NT2/D1 (cell line): ENCODE measurements at places on chromosomes 1 and 21.

DNA sequence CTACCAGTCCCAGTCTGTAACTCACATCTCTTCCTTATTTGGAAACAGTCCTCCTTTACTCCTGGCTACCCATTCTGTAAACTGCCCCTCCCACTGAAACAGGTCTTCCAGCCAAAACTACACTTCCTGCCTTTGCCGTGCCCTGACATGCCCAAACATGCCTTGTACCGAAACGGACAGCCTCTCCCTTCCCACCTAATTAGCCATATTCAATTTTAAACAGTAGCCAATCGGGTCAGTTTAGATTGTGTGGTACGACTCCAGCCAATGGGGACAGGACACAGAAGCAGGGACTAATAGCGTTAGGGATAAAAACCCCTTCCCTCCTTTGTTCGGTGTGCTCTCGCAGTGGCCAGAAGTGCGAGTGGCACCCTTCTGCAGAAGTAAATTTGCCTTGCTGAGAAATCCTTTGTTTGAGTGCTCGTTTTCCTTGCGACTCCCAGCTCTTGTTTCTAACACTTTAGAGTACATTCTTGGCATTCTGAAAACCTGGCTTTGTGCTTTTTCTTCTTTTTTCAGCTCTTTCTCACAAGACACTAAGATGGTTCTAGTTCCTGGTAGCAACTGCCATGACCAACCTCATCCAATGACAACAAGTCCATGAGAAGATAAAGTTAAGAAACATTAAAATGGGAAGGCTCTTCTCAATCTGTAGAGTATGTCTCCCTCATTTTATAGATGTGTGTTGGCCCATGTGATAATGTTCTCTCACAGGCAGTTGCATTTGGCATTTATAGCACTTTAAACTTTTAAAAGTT, 325.1 kb upstream of the GREM2 start:
- DNase-seq, result no peak

DNA sequence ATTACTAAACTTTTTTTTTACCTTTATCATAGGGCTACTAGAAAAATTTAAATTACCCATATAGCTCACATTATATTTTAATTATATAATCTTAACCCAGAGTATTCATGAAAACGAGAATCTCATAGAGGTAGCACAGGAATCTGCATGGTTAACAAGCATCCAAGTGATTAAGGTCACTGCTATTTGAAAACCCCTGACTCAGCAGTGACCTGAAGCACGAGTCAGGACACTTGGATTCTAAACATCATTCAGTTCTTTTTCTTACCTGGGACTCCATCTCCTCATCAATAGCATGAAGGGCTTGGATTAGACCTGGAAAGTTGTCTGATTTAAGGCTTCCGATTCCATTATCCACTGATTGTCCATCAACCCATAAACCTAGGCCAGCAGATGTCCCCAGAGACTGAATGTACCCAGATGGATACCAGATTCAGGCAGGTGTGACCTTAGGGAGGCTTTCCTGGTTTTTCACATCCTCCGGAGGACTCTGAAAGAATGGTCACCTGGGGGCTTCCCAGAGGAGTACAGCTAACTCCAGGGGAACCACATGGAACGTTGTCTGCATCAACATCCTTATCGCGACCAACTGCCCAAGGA, 174.3 kb downstream of the SETD4 start:
- DNase-seq, result no peak

- DNase-seq, result no peak
Measured at GRCh38 chr21:45054927-45055612, 19.3 kb upstream of the ADARB1 start.

- peak; percentile 18 for DNase-seq
Measured at GRCh38 chr1:109425391-109426280, 612 bp downstream of the PSMA5 start.

- DNase-seq, result no peak
Measured at GRCh38 chr1:105556266-105556665, 1500.2 kb upstream of the PRMT6 start.

DNA sequence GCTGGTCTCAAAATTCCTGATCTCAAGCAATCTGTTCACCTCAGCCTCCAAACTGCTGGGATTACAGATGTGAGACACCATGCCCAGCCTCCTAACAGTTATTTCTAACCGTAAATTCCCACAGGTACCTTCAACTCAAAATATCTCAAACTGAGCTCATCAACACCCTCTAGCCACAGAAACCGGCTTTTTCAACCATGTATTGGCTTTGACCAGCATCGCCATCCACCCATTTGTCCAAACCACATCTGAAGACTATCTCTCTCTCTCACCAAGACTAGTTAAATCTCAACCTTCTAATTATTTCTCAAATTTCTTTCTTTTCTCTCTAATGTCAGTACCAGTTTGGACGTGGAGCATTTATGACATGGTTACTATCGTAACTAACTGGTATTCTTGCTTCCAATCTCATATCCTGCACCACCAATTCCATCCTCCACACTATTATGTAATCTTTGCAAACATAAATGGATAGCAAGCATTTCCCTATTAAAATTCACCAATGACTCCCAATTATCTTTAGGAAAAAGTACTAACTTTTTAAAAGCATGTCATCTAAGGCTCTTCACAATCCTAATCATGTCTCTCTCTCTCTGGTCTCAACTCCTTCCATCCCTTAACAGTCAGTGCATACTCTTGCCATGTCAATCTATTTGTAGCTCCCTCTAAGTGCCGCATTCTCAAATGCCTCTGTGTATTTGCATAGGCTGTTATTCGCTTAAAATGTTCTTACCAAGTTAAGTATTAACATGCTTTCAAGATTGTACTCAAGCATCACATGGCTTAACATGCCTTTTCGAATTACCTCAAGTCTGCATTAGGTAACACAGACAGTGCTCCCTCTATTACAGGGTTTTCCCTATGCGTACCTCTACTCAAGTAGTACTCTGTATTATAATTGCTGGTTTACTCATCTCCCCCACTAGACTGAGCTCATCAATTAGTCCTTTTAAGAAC, 18.1 kb downstream of the RSBN1 start:
- DNase-seq, result no peak

DNA sequence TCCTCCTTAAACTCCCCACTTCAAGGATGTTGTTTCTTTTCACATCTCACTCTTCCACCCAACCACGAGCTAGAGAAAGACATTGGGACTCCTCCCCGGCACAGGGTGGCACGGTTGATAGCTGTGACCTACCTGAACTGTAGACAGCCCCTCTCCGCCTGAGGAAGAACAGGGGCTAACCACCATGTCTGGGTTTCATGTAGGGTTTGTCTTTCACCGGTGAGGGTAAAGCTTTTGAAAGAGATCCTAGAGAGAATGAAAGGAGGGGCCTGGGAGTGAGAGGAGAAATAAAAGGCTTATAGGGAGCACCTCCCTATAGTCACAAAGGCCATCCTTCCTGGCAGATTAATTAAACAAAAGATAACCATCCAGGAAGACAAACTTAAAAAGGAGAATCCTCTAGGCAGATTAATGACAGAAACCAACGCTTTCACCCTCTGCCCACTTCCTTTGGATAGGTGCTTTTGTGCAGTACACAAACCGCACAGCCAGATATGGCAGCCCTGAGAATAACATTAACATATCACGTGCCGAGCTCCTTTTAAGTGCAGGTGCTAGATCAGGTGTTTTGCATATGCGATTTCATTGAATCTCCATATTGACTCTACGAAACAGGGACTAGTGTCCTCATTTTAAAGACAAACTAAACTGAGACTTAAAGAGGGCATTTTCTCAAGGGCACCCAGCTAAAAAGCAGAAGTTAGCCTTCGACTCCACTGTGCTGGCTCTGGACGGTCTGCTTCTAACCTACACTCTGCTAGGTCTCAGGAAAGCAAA, 178.1 kb upstream of the RUNX1 start:
- DNase-seq, result no peak

DNA sequence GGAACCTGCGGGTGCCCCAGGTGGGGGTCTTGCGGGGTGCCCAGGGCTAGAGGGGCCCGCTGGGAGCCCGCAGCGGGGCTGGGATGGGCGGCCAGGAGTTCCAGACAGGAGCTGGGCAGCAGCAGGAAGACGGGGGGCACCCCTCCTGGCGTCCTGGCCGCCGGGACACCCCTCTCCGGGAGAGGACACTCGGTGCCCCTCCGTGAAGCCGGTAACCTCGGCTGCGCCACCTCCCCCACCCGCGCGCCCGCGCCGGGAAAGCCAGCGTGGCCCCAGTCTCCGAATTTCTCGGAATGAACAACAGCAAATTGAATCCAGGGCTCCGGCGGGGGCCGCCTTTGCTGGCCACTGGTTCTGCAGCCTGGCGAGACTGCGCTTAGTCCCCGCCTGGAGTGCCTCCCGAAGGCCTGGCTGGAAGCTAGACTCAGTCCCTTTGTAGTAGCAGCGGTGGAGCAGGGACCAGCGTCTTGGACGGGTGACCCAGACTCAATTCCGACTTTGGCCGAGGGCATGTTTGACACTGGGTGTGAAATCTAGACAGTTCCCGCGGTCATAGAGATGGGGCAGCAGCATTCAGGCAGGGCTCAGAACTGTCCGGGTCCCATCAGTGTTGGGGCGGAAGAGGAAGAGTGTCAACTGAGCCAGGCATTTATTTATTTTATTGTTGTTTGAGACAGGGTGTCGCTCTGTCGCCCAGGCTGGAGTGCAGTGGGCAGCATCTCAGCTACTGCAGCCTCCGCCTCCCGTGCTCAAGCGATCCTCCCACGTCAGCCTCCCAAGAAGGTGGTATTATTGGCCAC, 773 bp downstream of the IFNGR2 start:
- DNase-seq, result no peak

DNA sequence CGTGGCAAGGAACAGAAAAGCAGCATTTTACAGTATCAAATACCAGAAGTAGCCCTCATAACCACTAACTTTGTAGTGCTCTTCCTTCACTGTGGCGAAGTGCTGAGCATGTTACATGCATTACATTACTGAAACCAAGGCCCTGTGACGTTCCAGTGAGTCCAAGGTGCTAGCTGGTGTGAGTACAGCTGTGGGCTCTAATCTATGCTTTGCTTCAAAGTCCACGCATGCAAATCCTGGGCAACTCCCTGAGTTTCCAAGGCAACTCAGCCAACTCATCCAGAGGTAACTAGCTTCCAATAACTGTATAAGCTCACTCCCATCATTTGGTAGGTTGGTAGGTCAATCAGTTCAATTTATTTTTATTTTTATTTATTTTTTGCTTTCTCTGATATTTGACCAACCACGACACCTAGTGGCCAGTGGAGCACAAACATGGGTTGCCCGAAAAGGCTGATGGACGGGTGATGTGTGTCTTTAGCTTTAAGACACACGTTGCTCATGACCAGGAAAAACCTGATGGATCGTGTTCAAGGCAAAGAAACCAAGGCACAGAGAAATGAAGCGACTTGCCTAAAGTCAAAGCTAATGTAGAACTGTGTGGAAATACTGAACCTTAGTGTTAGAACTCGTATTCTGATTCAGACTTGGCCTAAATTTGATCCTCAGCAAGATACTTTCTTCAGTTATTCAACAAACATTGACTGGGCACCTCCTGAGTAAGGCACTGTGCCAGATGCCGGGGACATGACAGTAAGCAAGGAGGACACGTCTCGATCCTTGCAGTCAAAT, 73.0 kb downstream of the GNG12 start:
- DNase-seq, result peak; percentile 59

- no peak for DNase-seq
Measured at GRCh38 chr1:30409476-30410152, 313.8 kb downstream of the MATN1 start.

DNA sequence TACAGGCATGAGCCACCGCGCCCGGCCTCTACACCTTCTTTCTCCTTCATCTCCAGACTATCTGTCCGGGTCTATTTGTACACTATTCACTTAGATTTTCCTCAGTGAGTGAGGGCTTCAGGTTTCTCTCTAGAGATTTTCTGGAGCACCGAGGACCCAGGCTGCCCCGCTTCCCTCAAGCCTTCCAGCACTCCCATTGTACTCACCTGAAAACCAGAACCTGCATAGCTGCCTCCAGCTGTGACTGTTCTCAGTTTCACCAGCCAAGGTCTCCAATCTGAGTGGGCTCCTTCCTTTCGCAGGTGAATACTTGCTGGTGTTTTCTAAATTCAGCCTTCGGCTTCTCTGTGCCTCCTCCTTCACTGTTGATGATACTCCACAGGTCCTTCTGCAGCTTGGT, 12.9 kb upstream of the DMAP1 start:
- DNase-seq, result no peak

GRCh38 chr1:63074321-63074720, 248.0 kb upstream of the FOXD3 start:
- no peak for DNase-seq

GRCh38 chr1:228804640-228805413, 69.5 kb downstream of the RHOU start:
- DNase-seq, result peak; percentile 39

DNA sequence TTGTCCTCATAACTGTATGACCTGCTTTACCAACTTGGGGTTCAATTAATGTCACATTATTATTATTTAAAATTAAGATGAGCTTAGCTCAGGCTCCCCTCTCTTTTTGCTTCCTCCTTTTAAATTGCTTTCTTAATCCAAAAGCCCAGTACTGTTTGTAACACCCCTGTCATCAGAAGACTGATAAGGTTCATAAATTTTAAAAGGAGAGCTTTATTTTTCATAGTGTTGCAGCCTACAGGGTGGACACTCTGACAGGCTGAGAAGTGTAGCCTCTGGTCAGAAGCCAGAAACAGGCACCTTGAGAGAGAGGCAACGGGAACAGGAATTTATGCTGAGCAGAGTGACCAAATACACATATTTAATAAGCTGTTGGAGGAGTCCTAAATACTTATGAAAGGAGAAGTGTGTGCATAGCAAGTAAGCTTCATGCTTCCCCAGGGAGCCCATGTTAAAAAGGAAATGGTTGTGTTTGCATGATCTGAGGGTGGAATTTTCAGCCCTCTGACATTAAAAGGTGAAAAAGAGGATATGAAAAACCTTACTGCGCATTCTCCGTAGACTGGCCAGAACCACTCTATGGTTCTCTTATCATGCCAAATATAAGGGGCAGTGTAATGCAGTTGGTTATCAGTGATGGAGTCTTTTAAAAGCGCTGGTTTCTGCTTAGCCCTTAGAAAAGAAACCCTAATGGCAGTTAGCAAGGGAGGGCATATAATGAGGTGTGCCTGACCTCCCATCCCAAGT, 30.5 kb upstream of the FGGY start:
- no peak for DNase-seq

DNA sequence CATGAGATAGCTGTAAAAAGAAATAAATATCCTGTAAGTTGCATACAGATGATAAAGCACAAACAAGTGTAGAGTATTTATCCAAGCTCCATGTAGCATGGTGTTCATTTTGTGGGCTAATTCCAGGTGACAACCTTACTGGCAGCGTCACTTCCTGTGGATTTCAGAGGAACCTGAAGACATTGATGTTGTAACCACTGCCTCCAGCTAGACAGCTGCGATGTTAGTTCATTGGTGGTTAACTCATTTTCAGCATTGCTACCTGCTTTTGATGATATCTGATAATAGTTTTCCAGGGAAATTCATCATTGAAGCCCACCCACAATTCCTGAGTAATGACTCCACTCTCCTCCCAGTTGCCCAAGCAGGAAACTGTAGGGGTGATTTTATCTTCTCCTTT, 3.0 kb downstream of the HSD3B1 start:
- DNase-seq, result no peak
